Activated CD8-positive, alpha-beta T cell treated with anti-CD3 and anti-CD28 coated beads for 36 hours (primary cell): ENCODE measurements at places on chromosomes 16 and 17. TPM values are rescaled to one million over a fixed set of nuclear protein-coding genes. Genes with fewer than 3 reads are reported as not detected.

Gene CDH16
- not detected for total RNA-seq

Gene OSGIN1
- 0.56 TPM for total RNA-seq

Gene CCL1
- total RNA-seq, result not detected

Gene SPATA22
- total RNA-seq, result not detected

Gene RTN4RL1
- 0.49 TPM for total RNA-seq

Gene ZNF750
- total RNA-seq, result not detected

Gene NPIPA1
- total RNA-seq, result 76.9 TPM

Gene MYCBPAP
- total RNA-seq, result 6.7 TPM

Gene C16orf95
- 11.5 TPM for total RNA-seq

Gene PIPOX
- 3.0 TPM for total RNA-seq

Gene MLST8
- 70.0 TPM for total RNA-seq

Gene SCN4A
- 0.20 TPM for total RNA-seq

Gene MEOX1
- total RNA-seq, result 0.47 TPM

Gene TP53TG3B
- total RNA-seq, result not detected

Gene TBC1D3G
- not detected for total RNA-seq

Gene TNFRSF13B
- not detected for total RNA-seq

Gene KRT39
- total RNA-seq, result not detected
